ENCODE measurements at places on chromosomes 13 and 19. TPM values are rescaled to one million over a fixed set of nuclear protein-coding genes. Genes with fewer than 3 reads are reported as not detected.

Gene F7
- not detected for total RNA-seq

Gene ZNF667
- total RNA-seq, result 3.6 TPM

Gene FUT1
- 8.0 TPM for total RNA-seq

Gene ZNF256
- total RNA-seq, result 5.6 TPM

Gene DPF1
- total RNA-seq, result 1.3 TPM

Gene ZNF132
- 7.5 TPM for total RNA-seq

- no peak for DNase-seq
Observed at GRCh38 chr13:89966524-89966923, 1381.0 kb upstream of the MIR17HG start.

- no peak for DNase-seq
Observed at GRCh38 chr13:27933580-27934328, 14.0 kb downstream of the PDX1 start.

- DNase-seq, result no peak
Observed at GRCh38 chr19:16327501-16327900, 2.9 kb downstream of the KLF2 start.

DNA sequence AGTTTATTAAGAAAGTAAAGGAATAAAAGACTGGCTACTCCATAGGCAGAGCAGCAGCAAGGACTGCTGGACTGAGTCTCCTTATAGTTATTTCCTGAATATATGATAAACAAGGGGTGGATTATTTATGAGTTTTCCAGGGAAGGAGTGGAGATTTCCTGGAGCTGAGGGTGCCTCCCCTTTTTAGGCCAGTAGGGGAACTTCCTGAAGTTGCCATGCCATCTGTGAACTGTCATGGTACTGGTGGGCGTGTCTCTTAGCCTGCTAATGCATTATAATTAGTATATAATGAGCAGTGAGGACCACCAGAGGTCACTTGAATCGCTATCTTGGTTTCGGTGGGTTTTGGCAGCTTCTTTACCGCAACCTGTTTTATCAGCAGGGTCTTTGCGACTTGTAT, 13.5 kb downstream of the ZSCAN5A start:
- no peak for DNase-seq

- no peak for DNase-seq
Observed at GRCh38 chr13:78468621-78469020, 134.7 kb downstream of the POU4F1 start.

- no peak for DNase-seq
Observed at GRCh38 chr19:11404588-11405222, 14.4 kb downstream of the RGL3 start.

- no peak for DNase-seq
Observed at GRCh38 chr13:46267166-46267565, 55.4 kb downstream of the LRRC63 start.

DNA sequence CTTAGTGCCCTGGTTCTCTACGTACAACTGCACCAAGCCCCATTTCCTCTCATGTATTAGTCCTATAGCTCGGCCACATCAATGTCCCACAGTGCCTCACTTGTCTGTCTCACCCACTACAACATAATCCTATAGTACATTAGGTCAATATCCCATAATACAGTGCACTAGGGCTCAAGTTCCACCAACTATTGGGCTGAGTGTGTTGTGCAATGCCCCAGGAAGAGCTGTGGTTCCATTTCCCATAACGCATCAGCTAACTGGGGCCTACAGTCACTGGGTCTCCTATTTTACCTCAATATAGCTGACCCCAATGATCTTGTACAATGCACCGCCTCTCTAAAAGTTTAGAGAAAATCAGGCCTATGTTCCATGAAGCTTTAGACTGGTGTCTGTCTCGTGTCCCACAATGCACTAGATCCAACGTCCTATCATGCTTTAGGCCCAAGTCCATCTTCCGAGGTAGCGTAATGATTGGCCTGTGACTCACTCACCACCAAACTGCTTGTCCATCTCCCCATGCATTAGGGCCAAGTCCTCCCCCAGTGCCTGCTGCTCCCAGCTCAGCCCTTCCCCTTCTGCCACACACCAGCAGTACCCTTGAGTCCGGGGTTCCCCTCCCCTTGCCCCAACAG, 21.8 kb downstream of the TSKS start:
- no peak for DNase-seq

DNA sequence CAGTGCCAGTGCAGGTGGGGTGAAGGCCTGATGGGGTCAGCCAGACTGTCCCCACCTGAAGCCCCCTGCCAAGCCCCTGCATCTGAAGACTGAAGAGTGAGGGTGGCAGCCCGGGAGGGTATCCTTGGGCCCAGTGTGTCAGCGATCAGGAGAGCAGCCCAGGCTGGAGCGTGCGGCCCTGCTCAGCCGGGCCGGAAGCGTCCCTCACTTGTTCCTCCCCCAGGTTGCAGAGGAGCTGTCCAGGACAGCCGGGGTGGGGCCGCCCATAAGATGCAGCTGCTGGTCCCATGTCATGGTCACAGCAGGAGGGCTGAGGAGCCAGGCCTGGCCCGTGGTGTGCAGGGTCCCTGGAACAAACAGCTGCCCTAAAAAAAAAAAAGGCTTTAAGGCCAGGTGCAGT, 55.4 kb downstream of the KDM4B start:
- DNase-seq, result no peak

DNA sequence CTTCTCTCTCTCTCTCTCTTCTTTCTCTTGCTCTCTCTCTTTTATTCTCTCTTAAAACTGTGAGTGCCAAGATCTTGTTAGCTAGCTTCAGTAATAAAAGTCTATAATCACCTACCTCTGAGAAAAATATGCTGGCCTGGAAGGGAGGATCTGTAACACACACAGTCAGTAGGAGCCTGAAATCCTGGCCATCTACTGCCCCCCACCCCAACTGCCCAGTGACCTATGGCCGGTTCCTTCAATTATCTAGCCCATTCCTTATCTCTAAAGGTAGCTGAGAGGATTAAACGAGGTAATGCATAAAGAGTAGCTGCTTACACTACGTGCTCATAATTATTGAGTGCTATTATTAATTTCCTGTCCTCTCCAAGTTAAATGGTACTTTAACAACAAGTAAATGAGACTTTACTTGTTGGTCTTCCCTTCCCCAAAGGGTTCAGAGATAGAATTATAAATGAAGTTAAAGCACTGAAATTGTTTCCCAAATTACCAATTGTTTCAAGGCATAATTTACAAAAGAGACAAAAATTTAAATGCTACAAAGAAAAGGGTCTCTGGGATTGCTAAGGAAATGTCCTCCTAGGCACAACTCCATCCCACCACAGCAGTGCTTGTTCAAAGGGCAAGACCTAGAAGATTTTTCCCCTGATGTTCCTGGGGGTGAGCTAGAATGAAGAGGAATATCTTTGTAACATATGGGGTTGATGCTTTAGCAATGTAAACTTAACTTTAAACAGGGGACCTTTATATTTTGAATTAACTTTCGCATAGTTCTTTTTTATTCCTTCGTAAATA, 1.8 kb downstream of the LCP1 start:
- DNase-seq, result no peak

- no peak for DNase-seq
Observed at GRCh38 chr19:39031368-39032062, 834 bp downstream of the FBXO27 start.

- DNase-seq, result no peak
Observed at GRCh38 chr19:17577457-17578097, 22.1 kb downstream of the COLGALT1 start.

GRCh38 chr13:36130552-36131221, 495 bp downstream of the DCLK1 start:
- no peak for DNase-seq

- no peak for DNase-seq
Observed at GRCh38 chr13:106657104-106657503, 89.2 kb upstream of the ARGLU1 start.

DNA sequence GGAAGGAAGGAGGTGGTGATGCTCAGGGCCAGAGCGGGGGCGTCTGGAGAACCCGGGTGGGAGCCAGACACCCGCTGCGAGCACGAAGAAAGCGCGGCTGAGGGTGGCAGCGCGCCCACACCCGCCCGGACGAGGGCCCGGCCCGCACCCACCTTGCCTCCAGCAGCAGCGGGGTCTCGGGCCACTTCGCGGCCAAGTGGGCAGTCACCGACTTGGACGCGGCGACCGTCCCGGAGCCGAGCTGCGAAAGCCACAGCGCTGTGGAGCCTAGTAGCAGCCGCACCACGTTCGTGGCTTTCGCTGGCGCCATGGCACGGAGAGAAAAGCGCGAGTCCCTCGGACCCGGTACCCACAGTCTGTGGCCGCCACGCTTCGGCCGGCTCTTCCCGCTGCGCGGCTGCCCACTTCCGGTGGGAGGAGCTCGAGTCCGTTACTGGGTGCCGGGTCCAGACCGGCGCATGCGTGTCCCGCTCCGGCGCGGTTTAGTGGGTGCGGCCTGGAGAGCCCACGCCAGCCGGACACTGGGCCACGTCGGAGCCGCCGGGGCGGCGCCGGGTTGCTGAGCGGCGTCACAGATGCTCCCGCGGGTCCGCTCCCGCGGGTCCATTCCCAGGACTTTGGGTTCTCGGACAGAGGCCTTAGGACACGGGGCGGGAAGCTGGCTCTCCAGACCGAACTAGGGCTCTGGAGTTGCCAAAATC, at the start of gene UGGT2:
Gene UGGT2, minus strand, starts transcription at position 399 of the 701 bp plus-strand sequence. Its CDS starts 89 bp downstream, at position 310.
- peak; percentile 67 for DNase-seq

DNA sequence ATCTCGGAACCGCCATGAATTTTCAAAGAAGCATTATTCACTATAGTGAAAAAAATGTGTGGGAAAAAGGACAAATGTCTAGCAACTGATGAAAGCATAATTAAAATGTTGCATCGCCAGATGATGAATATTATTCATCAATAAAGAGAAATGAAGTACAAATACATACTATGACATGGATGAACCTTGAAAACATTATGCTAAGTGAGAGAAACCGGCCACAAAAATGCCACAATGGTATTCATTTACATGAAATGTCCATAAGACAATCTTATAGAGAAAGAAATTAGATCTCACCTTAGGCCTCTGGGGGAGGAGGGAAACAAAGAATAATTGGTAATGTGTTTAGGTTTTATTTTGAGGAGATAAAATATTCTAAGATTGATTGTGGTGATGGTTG, 645.0 kb downstream of the EFNB2 start:
- DNase-seq, result no peak

GRCh38 chr13:25215253-25215575, 43.1 kb upstream of the AMER2 start:
- no peak for DNase-seq

DNA sequence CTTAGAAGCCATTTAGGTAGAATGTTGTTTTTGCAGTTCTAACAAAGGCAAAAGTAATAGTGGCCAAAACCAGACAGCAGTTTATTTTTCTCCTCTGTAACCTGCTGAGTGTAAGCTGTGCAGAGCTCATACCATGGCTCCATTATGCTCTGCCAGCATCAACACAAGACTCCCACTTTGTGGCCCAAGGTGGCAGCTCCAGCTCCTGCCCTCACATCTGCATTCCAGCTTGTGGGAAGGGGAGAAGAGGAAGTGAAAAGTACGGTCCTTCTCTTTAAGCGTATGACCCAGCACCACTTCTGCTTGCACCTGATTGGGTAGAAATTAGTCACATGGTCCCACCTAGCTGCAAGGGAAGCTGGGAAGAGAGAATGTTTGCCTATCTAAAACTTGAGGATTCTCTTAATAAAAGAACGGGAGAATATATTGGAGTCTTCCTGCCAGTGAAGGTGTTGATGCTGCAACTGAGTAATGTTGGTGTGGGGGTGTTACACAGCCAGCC, 19.2 kb downstream of the ADGRE1 start:
- no peak for DNase-seq

- no peak for DNase-seq
Observed at GRCh38 chr19:19651076-19651475, 7.6 kb upstream of the GMIP start.

DNA sequence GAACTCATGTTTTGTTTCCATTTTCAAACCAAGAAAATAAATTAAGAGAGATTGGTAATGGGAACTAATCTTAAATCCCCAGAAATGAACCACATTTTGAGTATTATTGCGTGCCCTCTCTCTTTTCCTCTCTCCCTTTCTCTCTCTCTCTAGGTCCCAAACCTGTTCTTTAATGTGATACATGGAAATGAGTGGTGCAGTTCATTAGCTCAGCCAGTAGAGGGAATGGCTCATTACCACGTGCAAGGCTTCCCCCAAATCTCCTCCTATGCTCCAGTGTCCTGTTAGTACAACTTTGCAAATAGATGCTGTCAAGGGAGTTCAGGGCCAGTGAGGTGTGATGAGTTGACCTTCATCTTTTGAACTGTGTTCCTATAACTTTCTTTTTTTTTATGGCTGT, 178.4 kb downstream of the FGF9 start:
- DNase-seq, result no peak

DNA sequence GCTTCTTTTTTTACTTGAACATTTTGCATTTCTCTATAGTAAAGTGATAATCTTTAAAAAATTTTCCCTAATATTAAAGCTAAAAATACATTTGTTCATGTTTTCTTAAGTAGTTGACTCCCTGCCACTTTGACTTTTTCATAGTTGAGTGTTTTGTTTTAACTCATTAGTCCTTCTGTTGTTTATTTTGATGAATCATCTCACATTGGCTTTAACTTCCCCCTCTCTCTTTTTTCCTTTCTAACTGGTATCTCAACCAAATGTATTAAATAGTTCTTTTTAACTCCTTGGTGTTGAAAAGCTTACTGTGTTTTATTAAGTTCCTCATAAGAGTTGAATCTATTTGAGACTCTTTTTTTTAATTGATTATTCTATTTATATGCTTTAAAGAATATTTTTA, 2.8 kb downstream of the TNFSF13B start:
- no peak for DNase-seq

Data from pulmonary artery endothelial cell (primary cell).